Stimulated activated CD8-positive, alpha-beta memory T cell treated with anti-CD3 and anti-CD28 coated beads, Interleukin-15, amount 100 ng/mL, for 4 hours (primary cell): ENCODE measurements at places on chromosomes 2 and 18.

DNA sequence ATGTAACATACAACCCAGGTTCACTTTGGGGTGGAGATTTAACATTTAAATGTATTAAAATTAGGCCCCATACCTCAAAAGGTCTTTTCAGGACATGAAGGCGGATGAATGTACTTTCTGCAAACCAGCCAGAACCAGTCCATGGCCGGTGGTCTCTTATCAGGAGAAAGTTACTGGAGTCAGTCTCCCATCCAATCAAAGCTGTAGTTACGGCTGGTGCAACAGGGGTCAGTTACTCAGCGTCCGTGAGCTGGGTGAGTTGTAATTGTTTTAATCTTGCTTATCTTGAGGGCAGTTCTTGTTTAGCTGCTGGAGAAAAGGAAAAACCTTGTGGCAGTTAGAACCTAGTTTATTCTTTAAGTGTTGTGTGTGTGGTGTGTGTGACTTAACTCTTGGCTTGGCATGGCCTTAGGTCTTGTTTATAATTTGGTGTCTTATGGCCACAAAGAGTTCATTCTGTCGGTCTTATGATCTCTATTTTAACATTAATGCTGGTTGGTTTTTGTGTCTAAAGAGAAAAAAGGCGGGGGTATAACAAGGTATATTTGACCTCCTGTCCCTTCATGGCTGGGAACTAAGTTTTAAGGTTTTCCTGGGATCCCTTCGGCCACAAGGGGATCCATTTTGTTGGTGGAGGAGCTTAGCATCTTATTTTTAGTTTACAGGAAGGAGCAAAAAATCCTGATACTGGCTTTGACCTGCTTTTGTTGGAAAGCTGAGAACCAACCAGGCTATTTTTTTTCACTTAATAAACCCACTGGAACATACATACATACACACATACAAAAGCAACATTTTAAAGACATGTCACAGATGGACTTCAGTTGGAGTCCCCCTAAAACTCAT is 143.5 kb upstream of the NCK2 start:
- DNase-seq: no peak

- DNase-seq: no peak
Measured at GRCh38 chr18:76546088-76546435, 51.0 kb upstream of the ZNF516 start.

DNA sequence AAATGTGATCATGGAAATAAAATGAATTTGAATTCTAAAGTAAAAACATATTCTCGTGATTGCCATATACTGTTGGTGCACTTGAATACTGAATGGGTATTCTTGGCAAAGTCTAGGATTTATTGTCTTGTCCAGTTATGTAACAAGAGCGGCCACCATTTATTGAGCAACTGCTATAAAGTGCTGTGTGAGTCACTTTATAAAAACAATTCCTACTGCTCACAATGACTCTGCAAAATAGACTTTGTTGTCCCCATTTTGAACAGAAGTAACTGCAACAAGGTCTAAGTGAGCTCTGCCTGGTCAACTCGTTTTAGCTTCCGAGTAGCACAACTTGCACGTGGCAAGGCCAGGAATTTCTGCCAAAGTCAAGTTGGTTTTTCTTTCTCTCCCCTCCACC is 995.6 kb upstream of the FANCL start:
- no peak for DNase-seq

GRCh38 chr2:223166983-223167650 is 115.1 kb downstream of the KCNE4 start:
- DNase-seq: no peak

- DNase-seq: no peak
Measured at GRCh38 chr2:145799595-145800108, 1279.7 kb upstream of the ZEB2 start.

DNA sequence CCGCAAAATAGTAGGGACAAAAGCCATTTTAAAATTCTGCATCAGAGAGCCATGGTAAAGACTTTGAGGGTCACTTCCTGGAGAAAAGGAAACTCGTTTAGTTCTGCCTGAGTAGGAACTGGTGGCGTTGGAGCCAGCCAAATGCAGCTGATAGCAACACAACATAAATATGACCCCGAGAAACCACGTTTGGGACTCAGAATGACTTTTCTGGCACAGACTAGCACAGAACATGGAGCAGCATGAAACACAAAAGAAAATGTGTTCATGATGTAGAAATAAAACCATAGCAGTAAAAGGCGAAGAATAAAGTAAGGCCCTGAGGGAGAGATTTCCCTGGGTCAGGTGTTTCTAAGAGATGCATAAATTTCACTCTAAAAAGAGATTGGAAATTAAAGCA is 149.2 kb upstream of the KLHL29 start:
- no peak for DNase-seq

GRCh38 chr2:11121099-11121822 is 34.0 kb upstream of the SLC66A3 start:
- DNase-seq: no peak

DNA sequence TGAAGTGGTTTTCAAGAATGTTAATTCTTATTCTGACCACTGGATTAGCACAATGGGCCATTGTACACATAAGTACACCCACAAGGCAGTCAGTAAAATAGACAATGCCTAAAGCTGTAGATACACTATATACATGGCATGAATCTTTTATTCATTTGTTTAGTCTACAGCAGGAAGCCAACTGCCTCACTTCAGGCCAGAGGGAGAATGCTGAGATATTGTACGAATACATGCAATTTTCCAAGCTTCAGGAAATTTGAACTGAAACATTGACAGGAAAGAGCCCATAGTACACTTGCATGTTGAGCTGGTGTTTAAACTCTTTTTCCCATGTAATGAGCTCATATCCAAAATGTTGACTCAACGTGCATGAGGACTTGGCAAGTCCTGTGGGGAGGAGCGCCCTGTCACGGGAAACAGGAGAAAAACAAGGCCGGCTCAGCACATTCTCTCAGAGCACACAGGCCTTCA is 111.6 kb upstream of the CYP1B1 start:
- no peak for DNase-seq

- no peak for DNase-seq
Measured at GRCh38 chr2:217555081-217555876, 447.5 kb downstream of the TNS1 start.

DNA sequence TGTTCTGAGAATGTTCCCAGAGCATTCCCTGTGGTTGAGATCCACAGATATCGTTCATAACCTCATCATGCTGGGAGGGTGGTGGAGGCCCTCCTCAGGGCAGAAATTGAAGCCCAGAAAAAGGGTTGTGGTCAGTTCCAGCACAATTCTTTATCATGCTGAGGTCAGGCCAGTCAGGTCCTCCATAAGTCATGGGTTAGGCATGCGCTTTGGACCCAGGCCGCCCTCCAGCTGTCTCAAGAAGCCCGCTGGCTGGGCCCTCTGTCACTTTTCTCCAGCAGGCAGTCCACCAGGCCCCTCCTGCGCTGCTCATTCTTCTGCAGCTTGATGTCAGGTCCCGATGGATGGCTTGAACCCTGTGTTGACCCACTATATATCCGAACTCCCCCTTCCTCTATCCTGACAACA is 151.1 kb upstream of the NT5C1B start:
- DNase-seq: no peak

DNA sequence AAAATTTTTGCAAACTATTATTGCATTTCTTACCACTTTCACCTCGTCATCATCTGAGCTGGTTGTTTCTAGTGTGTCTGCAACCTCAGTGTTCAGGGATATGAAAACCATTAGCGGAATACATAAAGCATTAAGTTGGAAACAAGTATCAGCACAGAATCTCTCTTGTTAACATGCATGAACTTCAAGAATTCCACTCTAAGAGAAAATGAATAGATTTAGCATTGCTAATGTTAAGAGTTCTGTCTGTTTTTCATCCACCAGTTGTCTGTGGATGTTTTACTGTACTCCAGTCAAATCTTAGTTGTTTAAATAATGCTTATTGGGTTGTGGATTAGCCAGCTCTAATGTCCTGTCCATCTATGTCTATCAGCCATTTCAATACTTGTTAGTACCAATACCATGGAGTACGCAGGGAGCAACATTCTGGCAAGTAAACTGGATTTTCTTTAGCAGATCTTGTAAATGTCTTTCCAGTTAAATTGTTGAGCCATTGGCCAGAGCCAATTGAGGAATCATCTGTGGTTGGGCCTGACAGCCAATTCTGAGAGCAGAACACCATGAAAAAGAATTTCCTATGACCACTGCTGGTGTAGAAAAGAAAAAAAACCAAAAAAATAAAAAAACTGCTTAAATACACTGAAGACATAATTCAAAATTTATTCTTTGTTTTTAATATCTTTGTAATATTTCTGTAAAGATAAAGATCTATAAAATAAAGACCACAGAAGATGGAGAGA is 82.5 kb downstream of the SLC8A1 start:
- no peak for DNase-seq

GRCh38 chr2:224954980-224955379 is 87.3 kb downstream of the DOCK10 start:
- DNase-seq: no peak

DNA sequence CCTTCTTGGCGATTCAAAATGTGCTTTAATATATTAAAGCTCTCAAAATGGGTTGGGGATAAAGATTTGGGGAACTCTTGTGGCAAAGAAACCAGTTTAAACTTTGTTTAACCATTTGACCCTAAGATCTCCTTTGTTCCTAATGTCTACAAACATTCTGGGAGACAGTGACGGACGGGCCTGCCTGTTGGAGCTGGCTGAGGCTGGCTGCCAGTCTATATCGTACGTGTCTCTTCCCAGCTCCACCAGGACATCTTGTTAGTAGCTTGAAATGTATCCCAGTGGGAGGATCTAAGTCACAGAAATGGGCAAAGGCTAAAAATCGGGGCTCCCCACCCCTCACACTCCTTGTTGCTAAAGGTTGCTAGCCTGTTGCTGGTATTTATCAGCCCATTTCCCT is 30.7 kb downstream of the ZNF532 start:
- no peak for DNase-seq

DNA sequence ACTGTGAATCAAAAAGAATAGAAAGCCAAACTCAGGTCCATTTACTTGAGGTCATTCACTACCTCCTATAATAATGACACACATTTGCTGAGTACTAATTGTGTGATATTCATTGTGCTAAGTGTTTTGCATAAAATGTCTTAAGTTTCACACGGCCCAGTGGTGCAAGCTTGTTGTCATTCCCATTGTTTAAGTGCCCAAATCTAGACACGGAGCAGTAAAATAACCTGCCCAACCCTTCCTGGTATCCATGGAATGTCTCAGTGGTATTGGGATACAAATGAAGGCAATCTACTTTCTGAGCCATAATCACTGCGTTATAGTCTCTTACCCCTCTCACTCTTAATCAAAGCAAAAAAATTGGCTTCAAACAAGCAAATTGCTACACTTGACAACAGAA is 233.3 kb downstream of the NCKAP5 start:
- DNase-seq: no peak

DNA sequence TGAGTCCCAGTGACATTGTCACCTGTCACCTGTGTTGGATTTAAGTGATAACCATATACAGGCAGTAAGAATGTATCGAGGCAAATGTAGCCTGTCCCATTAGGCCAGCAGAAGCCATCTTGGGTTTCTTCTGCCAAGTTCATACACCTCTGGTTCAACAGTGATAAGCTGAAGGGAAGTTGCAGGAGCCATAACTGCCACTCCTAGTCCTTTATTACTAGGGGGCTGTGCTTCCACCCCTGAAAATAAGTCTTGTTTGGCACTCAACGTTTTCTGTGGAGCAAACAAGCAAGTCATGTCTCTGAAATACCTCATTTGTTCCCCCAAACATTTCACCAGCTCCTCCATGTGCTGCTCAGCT is 58.1 kb upstream of the ALPP start:
- DNase-seq: no peak

DNA sequence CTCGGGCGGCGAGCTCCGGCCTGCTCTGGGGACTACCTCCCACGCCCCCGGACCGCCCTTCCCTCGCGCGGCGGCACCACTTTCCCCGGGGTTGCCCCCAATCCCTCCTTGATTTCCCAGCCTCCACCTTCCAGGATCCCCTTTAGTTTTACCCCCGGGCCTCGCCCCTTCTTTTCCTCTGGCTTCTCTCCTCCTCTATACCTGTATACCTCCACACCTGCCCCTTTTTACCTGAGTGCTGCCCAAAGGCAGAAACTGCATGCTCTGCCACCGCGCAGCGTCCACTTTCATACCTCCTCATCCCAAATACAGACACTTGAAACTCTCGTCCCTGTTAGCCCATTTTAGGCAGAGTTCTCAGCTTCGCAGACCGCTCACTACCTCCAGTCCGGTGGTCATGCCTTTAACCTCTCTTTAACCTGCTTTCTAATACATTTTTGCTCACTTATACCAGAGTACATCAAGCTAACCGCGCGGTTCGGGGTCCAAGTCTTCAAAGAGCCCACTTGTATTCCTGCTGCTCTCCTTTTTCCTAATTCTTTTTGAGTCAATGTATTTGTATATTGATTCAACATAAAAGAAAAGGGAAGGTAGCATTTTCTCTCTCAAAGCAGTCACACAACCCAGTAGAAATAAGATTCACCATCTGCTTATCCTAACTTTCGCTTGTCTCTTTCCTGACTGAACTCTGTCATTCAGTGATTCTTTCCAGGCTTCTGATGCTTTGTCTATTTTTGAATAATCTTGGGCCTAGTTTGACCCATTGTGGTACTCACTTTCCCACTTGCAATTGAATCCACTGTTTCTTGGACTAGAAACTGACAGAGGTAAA is 901 bp downstream of the SPOPL start:
- no peak for DNase-seq

DNA sequence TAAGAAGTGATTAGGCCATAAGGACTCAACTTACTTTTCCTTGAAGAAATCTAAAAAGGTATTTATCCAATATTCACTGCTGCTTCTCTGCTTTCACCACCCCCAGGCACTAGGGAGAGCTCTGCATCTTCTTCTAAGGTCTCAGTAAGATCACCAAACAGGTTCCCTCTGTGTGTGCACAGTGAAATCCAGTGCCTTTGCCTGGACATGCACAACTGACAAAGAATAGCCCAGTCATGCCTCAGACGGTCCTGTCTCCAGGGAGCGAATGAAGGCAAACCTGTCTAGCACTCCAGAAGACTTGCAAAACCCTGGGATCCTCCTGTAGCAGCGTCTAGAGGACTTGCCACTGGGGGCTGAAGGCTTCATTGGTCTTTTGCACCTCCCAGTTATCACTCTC is 344.5 kb upstream of the LRATD1 start:
- DNase-seq: no peak

GRCh38 chr2:104412384-104412783 is 441.5 kb upstream of the POU3F3 start:
- DNase-seq: no peak

GRCh38 chr2:197308996-197309690 is 1.4 kb downstream of the ANKRD44 start:
- no peak for DNase-seq

DNA sequence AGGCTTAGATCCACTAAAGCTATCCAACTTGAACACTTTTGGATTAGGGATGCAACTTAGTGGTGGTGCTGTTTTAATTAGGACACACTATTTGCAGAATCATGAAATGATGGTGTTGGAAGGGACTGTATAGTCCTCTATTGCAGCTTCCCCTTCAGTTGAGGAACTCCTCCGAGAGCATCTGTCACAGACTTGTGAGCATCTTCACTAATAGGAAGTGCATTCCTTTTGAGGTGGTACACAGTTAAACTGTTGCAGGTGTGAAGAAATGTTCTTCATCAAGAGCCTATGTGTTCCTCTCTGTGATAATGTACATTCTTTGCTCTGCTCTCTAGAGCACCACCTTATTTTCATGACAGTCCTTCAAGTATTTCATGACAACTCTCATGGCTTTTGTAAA is 197.4 kb downstream of the CAMKMT start:
- no peak for DNase-seq

- no peak for DNase-seq
Measured at GRCh38 chr18:8786483-8787370, 81.4 kb downstream of the MTCL1 start.
